ENCODE measurements at places on chromosomes 2 and 18. TPM values are rescaled to one million over a fixed set of nuclear protein-coding genes. Genes with fewer than 3 reads are reported as not detected.

Gene DGKD
- total RNA-seq = 27.1 TPM

Gene UBR3
- 127 TPM for total RNA-seq

Gene XDH
- not detected for total RNA-seq

Gene DNAH7
- total RNA-seq = 0.25 TPM

DNA sequence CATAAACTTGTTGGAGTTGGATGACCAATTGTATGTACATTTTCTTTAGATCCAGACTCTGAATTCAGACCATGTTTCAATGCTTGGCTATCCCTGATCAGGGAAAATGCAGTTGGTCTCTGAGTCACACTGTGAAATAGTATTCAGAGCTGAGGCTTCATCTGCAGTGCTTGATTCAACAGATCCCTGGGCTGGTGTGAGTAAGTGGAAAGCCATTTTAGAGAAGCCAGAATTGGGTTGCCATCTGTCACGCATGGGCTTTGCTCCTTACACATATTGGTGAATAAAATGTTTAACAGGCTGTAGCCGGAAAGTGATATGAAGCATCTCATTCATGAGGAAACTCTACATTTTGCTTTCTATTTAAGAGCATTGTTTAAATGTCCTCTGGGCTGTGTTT is 50.0 kb upstream of the ACYP2 start:
- DNase-seq = no peak

GRCh38 chr2:124805060-124805459 is 780.0 kb downstream of the CNTNAP5 start:
- DNase-seq = no peak

Gene MCEE
- total RNA-seq = 41.6 TPM

Gene MDH1B
- 1.0 TPM for total RNA-seq

DNA sequence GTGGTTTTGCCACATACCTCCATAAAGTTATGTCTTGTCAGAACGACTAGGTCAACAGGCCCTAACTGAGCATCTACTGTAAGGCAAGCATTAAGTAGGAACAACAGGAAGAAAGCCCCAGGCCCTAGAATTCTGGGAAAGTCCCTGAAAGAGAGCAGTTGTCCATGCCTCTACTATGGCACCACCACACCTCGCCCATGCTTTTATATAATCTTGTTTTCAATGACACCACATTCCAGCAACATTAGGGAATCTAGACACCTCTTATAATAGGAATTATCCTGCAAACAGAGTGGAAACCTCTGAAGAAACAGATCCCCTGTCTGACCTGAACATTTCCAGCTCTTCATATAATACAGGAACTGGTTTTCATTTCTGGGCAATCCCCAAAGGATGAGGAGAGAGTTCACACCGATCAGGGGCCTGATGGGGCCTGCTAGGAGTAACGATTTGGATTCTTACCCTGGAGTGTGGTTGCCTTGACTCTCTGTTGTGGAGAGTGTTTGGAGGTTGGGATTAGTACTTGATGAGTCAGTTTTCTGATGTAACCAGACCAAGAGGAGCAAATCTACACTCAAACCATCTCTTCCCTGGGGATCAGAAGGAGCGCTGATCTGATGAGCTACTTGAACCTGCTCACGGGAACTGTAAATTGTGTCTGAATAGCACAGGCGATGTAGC is 31.9 kb upstream of the CEP68 start:
- no peak for DNase-seq

- no peak for DNase-seq
Measured at GRCh38 chr2:235468978-235469655, 24.7 kb upstream of the AGAP1 start.

Gene SPP2
- not detected for total RNA-seq

- DNase-seq = no peak
Measured at GRCh38 chr2:134261398-134262131, 7.7 kb downstream of the MGAT5 start.

Gene NEB
- total RNA-seq = 0.55 TPM

Gene PLEKHB2
- 34.1 TPM for total RNA-seq

Gene UGT1A6
- total RNA-seq = not detected

DNA sequence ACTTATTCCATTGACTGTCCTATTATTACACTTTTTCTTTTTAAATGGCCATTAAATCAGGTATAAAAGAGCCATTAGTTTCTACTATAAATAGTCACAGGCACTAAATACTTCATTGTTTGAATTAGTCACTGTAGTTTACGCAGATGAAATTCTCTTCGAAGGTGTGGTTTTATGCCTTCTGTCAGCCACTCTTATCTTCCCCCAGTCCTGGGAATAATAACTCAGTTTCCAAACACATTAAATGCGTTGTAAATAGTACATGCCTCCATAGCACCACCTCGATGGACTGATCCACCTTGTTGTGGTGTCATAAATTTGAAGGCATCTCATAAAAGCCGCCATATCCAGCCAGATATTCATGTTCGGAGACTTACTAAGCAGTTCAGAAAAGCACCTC is 72.1 kb upstream of the PARD3B start:
- DNase-seq = no peak

GRCh38 chr18:784470-785172 is 27.4 kb downstream of the YES1 start:
- no peak for DNase-seq

DNA sequence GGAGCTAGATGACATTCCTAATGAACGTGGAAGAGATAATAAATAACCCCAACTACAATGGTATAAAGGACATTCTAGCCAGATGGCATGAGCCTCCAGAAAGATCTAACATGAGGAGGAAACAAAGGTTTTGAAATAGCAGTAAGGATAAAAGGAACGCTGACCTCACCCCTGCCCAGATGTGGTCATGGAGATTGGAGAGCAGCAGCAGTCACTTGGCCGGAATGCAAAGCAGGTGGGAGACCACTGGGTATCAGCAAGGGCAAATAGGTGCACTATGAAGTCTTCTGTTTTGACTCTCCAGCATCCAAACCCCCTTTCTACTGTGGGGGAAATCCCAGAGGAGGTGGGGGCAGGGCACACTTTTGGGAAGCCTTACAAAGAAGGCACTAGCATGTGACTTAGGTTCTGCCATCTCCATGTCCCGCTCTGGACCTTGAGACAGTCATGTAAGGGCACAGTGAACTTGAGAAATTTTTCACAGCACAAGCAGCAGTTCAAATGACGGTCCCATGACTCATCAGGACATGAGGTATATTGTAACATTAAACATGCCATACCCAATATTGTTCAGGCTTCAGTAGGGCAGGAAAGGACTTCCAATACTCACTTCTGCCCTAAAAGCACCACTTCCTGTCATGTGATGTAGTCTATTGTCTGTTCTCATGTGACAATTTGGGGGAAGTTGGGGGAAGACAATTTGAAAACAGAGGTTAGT is 55.2 kb downstream of the METTL4 start:
- DNase-seq = no peak

DNA sequence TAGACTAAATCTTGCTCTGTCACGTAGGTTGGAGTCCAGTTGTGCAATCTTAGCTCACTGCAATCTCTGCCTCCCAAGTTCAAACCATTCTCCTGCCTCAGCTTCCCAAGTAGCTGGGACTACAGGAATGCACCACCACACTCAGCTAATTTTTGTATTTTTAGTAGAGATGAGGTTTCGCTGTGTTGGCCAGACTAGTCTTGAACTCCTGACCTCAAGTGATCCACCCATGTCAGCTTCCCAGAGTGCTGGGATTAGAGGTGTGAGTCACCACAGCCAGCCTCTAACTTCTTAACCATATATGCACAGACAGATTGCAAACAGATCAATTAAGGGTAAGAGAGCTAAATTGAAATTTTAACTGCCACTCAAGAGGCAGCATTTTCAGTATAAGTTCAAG is 22.1 kb upstream of the CNGA3 start:
- DNase-seq = no peak

DNA sequence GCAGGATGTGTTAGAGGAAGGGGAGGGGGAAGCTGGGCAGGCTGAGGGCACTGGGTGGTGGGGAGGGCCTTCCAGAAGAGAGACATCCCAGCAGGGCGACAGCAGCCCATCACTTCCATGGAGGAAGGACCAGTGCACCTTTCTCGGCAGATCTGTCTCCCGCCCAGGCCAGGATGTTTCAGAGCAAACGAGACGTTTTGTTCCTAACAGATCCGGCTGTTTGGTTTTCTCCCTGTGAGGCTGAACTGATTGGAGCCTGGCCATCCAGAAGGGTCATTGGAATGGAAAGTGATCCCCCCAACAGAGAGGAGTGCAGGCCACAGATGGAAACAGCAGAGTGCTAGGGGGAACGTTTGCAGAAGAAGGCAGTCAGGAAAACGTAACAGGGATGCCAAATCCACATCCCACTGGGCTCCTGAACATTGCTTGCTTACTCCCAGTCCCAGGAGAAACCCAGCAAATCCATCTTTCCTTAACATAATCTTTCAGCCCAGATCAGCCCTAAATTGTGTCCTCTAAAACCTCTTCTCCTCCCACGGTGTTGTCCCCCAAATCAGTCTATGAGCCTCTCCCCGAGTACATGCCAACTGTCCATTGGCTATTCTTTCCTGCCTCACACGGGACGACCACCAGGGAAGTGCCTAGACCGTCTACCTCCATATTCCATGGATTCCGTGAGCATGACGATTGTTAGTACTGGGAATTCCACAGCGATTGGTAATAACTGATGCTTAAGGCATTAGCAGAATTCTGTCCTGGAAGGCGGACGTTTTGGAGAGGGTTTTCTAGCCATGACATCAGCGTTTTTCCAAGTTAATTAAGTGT is 126.8 kb downstream of the SEPTIN10 start:
- DNase-seq = no peak

Gene UGT1A10
- total RNA-seq = not detected

GRCh38 chr2:222383255-222383654 is 41.1 kb upstream of the SGPP2 start:
- DNase-seq = no peak

GRCh38 chr18:2958819-2959298 is 54.1 kb downstream of the LPIN2 start:
- no peak for DNase-seq

DNA sequence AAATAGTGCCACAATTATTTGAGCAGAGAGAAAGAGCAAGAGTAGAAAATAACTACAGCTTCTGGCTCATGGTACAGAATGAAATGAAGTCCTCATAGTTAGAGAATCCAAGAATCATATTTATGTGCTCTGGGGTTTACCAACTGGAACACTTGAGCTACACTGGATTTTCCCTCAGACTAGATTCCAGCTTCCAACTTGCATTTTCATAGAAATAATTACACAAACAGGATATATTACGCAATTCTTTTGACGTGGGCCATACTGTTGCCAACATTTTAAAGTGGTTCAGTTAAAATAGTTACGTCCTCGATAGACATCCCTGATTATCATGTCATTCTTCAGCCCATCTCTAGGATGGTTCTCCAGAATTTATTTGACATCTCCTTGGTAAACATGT is 129.2 kb downstream of the ETAA1 start:
- DNase-seq = no peak

Gene SLC35F5
- total RNA-seq = 56.2 TPM

Gene CRYGC
- not detected for total RNA-seq

GRCh38 chr2:191836853-191837769 is 9.8 kb downstream of the CAVIN2 start:
- peak; percentile 32 for DNase-seq

GRCh38 chr2:143698352-143698751 is 569.1 kb downstream of the ARHGAP15 start:
- no peak for DNase-seq

Gene GALR1
- total RNA-seq = not detected

DNA sequence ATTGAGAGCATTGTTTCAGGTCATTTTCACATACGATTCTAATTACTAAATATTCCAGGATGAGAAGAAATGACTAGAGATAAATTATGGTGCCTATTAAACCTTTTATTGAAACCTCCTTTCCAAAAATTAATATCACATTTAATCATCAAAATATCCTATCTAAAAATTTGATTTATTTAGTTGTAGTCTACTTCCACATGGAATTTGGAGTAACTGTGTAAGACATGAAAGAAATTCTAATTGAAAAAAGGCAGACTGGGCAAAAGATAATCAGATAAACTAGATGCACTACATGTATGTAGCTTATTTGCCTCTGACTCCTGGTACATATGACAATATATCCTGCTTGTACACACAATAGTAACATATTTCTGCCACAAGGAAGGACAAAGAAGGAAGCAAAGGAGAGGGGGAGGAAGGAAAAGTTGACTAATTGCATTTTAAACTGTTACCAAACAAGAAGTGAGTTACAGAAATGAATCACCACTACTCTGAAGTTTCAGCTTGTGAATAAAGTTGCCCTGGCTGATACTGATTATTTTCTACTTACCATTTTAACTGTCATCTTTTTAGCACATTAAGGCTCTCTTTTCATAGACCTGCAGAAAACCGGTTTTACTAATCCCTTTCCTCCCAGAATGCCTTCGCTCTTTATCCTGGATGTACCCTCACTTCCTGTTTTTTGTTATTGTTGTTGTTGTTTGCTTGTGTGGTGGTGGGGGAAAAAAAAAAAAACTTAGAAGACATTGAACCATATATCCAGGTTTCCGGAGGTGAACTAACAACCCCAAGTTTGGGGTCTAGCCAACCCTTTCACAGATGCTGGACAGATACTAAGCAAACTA is 28.4 kb downstream of the NRXN1 start:
- no peak for DNase-seq

GRCh38 chr2:115634578-115634977 is 1192.1 kb downstream of the DPP10 start:
- DNase-seq = no peak

Gene SULT1C2
- total RNA-seq = 0.55 TPM

DNA sequence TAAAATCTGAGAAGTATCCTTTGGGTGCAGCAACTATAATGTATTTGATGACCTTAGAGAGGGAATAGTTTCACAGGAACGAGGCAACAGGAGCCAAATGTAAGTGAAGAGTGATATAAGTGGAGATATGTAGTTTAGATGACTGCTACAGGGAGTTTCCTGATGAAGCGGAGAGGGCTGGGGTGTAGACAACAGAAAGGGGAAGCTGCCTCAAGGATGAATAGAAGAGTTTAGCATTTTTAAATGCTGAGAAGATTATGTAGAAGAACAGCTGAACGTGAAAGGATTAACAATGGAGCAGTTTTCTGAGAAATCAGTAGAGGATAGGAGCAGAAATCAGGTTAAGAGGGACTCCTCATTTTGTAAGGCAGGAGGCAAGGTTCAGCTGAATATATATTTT is 133.3 kb downstream of the LCLAT1 start:
- DNase-seq = no peak

- DNase-seq = no peak
Measured at GRCh38 chr2:119435081-119435952, 3.7 kb downstream of the TMEM37 start.

Gene REEP1
- 21.3 TPM for total RNA-seq

DNA sequence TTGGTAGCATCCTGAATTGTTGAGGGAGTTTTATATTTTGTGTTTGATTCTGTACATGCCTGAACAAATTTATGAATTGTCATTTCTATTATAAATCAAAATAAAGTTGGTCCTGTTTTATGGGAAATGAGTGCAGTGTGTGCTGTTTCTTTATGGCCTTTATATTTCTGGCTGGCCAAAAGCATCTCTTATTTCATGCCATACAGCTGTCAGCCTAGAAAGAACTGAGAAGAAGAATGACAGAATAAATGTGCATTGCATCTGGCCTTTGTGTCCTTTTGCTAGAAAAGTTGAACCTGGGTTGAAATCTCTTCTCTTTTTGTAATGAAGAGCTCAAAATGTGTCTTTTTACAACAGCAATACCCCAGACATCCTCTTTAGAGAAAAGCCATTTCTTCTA is 474.7 kb upstream of the LRATD1 start:
- DNase-seq = no peak
